ENCODE measurements at places on chromosomes 11 and 22. TPM values are rescaled to one million over a fixed set of nuclear protein-coding genes. Genes with fewer than 3 reads are reported as not detected.

Gene GLYATL2
- total RNA-seq = 3.6 TPM

Gene RIC3
- total RNA-seq = 33.2 TPM

Gene OR2D2
- not detected for total RNA-seq

Gene C22orf42
- not detected for total RNA-seq

Gene TPCN2
- 27.4 TPM for total RNA-seq

Gene KIRREL3
- total RNA-seq = 1.6 TPM

Gene FGF4
- total RNA-seq = not detected

Gene IGF2
- 30.2 TPM for total RNA-seq

Gene CD248
- total RNA-seq = 28.2 TPM

Gene SULT4A1
- 0.54 TPM for total RNA-seq

Gene SOX6
- total RNA-seq = 2.3 TPM

Gene CALCA
- not detected for total RNA-seq

Gene OR51M1
- not detected for total RNA-seq

Gene TMPRSS6
- total RNA-seq = not detected

Gene PPP2R5B
- 21.1 TPM for total RNA-seq

Gene PGA3
- not detected for total RNA-seq

Gene SLC22A9
- not detected for total RNA-seq

Gene CALCB
- total RNA-seq = not detected

Gene KLHL35
- not detected for total RNA-seq

Gene KIF18A
- total RNA-seq = 0.15 TPM

Gene OSBP2
- 2.0 TPM for total RNA-seq

Gene KDM4D
- 0.78 TPM for total RNA-seq

Gene PRDX5
- total RNA-seq = 179 TPM

Gene RGL4
- total RNA-seq = 0.27 TPM

Gene CCND1
- total RNA-seq = 110 TPM

Gene APOL3
- total RNA-seq = 44.6 TPM

Gene GGTLC3
- not detected for total RNA-seq

Gene PRRG4
- total RNA-seq = 2.9 TPM

Gene MAPK8IP1
- total RNA-seq = 13.5 TPM

Gene TTLL8
- total RNA-seq = not detected

Gene XKR3
- not detected for total RNA-seq

Gene OTOG
- total RNA-seq = not detected

Gene CEND1
- 2.9 TPM for total RNA-seq

Gene OR5A1
- not detected for total RNA-seq

Gene KCNK7
- total RNA-seq = 0.93 TPM
